ENCODE measurements at places on chromosomes 2 and 18. TPM values are rescaled to one million over a fixed set of nuclear protein-coding genes. Genes with fewer than 3 reads are reported as not detected.

RBFA gene
- 20.1 TPM for total RNA-seq

SPDYA gene
- 6.5 TPM for total RNA-seq

ADCYAP1 gene
- 0.16 TPM for total RNA-seq

LBX2 gene
- total RNA-seq: 3.0 TPM

HDHD2 gene
- total RNA-seq: 24.3 TPM

LIMS3 gene
- 6.1 TPM for total RNA-seq

GPR155 gene
- total RNA-seq: 1.6 TPM

TSPYL6 gene
- total RNA-seq: 0.25 TPM

Data from fibroblast of the aortic adventitia (primary cell).